Hypothalamus (tissue), 51 donors: ENCODE measurements at places on chromosomes 16 and 17.
A peak's percentile ranks its signal among the peaks of the same experiment; 100 is the strongest.

GRCh38 chr17:28689011-28689410 is 22.7 kb downstream of the PROCA1 start:
- no peak for DNase-seq

- no peak for DNase-seq
Measured at GRCh38 chr16:4859900-4860255, 12.6 kb downstream of the UBN1 start.

DNA sequence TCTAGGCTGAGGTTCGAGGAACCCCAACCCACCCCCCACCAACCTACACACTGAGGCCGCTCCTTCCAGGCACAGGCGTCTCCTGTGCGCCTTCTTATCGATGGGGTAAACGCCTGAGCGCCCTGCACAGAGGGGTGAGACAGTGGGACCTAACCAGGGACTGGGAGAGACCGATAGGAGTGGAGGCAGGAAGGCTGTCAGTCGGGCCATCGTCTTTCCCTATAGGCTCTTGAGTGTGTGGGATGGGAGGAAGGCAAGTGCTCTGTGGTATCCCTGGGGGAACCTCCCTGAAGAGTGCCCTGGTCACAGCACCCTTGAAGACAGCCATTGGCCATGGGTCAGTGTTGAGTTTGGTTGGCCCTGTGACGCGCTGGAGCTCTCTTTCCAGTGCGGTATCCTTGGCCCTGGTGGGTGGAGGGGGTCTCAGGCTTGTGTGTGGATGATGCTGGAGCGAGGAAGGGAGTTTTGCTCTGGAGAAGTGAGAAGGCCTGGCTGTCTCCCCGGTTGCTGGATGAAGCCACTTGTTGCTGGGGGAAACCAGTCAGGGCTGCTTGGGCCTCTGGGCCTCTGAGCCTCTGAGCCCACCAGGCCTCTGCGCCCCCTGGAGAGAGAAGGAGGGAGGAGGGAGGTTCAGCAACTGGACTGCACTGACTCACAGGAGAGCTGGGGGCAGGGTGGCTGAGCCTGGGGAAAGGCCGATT is 1.7 kb downstream of the GPRC5C start:
- DNase-seq: no peak

DNA sequence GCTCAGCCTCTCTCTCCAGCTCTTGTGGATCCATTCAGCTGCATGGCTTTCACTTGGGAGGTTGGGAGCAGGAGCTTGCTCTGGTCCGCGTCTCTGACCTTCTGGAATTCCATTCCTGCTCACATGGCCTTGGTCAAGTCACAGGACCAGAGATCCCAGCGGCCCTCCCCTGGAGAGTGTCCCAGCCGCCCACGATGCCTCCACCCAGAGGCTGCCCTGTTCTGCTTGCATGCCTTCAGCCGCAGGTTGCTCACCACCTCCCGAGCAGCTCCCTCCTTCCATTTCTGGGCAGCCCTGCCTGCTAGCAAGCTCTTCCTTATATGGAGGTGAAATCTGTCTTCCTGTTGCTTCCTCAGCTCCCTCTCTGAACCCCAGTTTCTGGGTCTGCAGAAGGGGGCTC is 32.6 kb downstream of the RAI1 start:
- no peak for DNase-seq

DNA sequence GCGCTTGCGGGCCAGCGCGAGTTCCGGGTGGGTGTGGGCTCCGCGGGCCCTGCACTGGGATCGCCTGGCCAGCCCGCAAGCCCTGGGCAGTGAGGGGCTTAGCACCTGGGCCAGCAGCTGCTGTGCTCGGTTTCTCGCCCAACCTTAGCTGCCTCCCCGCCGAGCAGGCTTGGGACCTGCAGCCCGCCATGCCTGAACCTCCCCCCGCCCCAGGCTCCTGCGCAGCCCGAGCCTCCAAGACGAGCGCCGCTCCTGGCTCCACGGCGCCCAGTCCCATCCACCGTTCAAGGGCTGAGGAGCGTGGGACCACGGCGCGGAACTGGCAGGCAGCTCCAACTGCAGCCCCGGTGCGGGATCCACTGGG is 12.3 kb upstream of the ZFP90 start:
- no peak for DNase-seq

- no peak for DNase-seq
Measured at GRCh38 chr17:29155966-29156338, 24.2 kb downstream of the MYO18A start.

GRCh38 chr17:44863061-44863918 is 15.6 kb downstream of the HIGD1B start:
- no peak for DNase-seq

DNA sequence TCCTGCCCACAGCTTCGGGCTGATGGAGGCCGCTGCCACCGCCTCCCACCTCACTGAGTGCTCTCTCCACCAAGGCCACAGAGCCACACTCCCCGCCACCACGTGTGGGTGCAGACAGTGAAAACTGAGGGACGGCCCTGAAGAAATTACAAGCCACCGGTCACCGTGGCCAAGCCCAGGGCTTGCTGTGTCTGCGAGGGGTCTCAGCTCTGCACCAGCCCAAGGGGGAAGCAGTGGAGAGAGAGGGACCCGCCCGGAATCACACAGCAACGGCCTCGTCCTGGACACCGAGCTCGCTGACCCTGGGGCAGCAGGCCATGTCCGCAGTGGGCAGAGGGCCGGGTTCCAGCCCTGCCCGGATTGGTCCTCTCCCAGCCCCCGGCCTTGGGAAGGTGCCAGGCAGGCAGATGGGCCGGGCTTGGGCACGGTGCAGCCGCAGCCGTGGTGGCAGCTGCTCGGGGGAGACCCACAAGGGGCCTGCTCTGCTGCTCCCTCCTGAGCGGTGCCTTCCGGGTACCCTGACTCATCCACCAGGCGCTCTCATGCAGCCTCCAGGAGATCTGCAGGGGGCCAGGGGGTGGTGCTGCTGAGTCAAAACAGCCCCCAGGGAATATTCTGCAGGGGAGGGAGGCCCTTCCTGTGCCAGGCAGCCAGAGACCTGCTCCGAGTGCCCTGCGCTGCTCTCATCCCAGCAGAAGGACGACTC is 52.0 kb downstream of the CBFA2T3 start:
- DNase-seq: no peak

- DNase-seq: no peak
Measured at GRCh38 chr16:76455257-76455656, 178.1 kb downstream of the CNTNAP4 start.

DNA sequence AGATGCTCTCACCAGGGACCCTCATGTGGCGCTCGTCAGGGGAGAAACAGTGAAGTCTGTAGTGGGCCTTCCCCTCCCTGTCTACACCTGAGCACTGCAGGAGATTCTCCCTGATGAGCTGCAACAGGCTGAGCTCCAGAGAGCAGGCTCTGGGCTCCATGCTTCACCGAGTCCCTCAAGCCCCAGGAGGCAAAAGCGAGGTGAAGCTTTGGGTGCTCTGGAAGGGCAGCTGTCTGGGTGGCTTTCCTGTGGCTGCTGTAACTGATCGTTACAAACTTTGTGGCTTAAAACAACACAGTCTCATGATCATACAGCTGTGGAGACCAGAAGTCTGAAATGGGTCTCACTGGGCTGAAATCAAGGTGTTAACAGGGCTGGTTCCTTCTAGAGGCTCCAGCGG is 12.1 kb upstream of the CD300LD start:
- no peak for DNase-seq

- DNase-seq: peak; percentile 52
Measured at GRCh38 chr16:4673387-4674046, 19.8 kb upstream of the NUDT16L1 start.

DNA sequence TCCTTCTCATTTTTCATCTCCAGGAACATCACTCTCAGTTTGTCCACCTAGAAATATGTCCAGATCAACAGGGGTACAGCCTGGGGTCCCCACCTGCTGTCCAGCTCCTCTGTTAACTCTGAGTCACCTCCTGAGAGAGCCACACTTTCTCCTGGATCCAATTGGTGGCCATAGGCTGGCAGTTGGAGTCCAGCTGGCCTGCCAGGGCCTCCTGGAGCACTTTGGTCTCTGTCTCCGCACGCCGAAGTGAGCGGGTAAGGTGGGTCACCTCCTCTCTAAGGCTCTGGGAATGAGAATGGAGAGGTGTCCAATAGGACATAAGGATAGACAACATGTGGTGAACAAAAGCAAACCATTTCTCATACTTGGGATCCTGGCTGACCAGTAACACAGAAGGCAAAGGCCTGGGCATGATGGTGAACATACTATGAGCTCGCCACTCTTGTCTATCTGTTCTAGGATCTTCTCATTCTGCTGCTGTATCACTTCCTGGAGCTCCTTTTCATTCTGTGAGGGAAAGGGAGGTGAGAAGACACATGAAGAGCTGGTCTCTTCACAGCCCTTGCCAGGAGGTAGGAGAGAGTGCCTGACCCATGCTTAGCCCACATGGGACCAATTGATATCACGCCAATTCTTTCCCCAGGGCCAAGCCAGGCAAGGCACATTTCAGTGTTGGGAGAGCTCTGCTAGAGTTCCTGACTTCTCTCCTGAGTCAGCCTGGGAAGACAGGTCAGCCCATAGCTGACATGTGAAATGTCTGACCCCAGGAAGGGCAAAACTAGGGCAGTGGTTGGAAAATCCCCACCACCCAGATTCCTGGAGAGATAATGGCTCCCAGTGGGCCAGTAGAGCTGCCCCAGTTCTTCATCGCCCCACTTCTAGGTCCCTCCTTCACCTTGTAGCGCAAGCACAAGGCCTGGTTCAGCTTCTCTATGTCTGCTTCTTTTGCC is 1.8 kb upstream of the ALDOC start:
- DNase-seq: no peak

GRCh38 chr17:38697061-38697820 is 7.8 kb upstream of the MLLT6 start:
- DNase-seq: no peak

DNA sequence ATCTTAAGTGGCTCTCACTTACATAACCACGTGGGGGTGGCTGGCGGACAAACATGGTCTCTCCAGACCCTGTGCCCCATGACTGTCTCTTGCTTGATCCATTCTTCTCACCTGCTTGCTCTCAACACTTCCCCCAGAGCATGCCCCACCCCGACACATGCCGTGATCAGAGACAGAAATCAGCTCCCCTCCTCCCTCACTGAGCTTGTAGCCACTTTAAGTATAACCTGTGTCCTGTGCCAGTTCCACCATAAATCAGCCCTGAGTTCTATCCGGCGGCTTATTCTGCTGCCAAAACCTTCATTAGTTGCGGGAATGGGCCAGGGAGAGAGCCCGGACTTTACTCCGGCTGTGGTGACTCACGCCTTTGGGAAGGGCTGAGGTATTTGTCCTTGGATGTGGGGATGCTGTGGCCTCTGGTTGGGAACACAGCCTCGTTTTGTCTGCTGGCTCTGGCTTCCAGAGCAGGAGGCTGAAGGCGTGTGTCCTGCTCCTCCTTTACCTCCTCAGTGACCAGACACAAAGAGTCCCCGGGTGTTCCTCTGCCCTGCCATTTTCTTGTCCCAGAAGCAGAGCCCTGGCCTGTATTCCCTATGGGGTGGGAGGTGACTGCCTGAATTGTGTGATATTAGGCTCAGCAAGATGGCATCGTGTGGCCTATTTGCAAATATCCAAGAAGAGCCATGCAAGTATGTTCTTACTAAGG is 21.1 kb downstream of the ANKRD40 start:
- DNase-seq: no peak
